ENCODE measurements at places on chromosomes 12 and 14. TPM values are rescaled to one million over a fixed set of nuclear protein-coding genes. Genes with fewer than 3 reads are reported as not detected.

DNA sequence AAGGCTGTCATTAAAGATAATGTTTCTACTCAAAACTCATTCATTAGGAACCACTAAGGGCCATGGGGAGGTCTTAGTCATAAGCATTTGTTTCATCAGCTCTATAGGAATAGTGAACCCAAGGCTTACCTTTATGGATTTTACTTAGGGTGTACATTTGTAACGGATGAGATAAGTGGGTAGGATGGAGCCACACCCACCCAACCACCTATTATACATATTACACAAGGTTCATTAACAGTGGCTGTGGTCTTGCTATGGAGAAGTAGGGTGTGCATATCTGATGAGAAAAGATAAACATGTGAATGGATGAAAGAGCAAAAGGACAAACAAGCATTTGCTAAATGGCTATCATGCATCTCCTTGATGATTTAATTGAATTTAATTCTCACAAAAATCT lies 39.6 kb upstream of the ITPR2 start:
- DNase-seq = no peak

- no peak for DNase-seq
These were observed 28.0 kb downstream of the PXN start for GRCh38 chr12:120237360-120238171.

- no peak for DNase-seq
These were observed 3.6 kb downstream of the ITGA7 start for GRCh38 chr12:55703901-55704761.

DNA sequence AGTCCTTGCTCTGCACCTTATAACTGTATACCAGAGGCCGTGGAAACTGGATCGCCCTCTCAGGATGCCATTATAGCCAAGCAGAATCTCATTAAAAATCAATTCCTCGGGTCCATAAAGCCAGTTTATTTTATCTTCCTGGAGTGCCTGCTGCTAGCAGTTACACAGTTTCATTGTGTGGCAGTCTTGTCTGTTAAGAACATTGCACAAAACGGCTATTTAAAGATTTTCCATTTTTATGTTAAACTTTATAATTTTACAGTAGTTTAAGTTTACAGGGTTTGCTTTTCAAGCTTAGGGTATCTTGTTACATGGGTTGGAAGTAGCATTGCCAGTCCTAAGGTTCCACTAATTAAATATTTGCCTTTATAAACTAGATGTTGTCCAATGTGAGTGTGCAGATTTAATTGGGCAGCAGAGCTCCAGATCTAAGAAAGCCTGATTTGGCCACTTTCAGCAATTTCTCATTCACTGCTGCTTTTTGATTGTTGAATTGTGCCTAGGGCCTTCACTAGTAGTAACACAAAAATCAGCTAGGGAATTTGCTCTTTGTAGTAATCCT lies 17.0 kb downstream of the TMEM30B start:
- DNase-seq = no peak

DNA sequence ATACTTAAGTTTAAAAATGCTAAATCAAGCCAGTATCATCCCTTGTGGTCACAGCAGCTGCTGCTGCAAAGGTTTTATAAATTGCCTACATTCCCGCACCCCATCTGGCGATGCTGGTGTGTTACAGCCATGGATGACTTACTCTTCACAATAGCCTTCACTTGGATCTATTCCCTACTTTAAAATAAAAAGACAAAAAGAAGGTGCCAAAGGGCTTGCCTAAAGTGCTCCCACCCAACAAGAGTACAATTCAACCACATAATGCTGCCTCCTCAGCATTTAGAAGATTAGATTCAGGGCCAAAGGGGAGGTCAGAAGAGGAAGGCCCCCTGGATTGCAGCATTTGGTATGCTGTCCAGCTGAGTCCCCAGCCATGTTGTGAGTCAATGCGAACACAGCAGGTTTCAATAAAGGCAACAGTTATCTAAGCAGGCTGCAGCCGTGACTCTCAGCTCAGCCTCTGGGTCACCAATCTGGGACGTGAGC lies 176.1 kb downstream of the DAD1 start:
- no peak for DNase-seq

GRCh38 chr14:100567877-100568163 lies 19.4 kb downstream of the BEGAIN start:
- DNase-seq = no peak

DNA sequence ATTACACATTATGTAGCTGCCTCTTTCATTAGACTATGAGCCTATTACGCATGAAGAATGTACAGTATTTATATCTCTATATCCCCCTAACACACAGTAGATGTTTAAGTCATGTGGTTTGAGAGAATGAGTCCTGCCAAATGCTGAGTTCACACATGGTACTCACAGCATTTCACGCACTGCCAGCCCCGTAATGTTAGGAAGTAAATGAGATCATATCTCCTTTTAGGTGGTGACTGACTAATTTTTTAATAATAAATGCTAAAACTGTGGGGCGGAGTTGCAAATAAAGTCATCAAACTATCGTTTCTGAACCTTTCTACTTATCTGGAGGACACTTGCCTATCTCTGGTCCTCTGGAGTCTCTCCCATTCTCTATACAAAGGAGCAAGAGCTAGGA lies 343.8 kb downstream of the ADAMTS20 start:
- no peak for DNase-seq

ANKS1B gene
- 1.7 TPM for polyA plus RNA-seq
